Kidney (tissue), 22 donors: ENCODE measurements at places on chromosomes 2 and 18. TPM values are rescaled to one million over a fixed set of nuclear protein-coding genes. Genes with fewer than 3 reads are reported as not detected.

The HOXD1 gene
- total RNA-seq: 11.3 TPM

The ROCK2 gene
- 58.3 TPM for total RNA-seq

The CROCC2 gene
- total RNA-seq: 0.13 TPM

The SCN2A gene
- 9.9 TPM for total RNA-seq

The DHRS9 gene
- 2.2 TPM for total RNA-seq

The CPO gene
- total RNA-seq: 0.41 TPM
